ENCODE measurements at places on chromosomes 6 and 20. TPM values are rescaled to one million over a fixed set of nuclear protein-coding genes. Genes with fewer than 3 reads are reported as not detected.

The THEMIS gene
- total RNA-seq = not detected

The SLC2A10 gene
- total RNA-seq = 3.7 TPM

The GSTA2 gene
- not detected for total RNA-seq

The MCCD1 gene
- not detected for total RNA-seq

The RAET1L gene
- not detected for total RNA-seq

The TMEM14A gene
- 19.2 TPM for total RNA-seq

Data from bladder microvascular endothelial cell (primary cell).